Substantia nigra (tissue), 51 donors: ENCODE measurements at places on chromosomes 2 and 18.

GRCh38 chr2:160408173-160408958 lies 85.2 kb downstream of the RBMS1 start:
- DNase-seq, result no peak

DNA sequence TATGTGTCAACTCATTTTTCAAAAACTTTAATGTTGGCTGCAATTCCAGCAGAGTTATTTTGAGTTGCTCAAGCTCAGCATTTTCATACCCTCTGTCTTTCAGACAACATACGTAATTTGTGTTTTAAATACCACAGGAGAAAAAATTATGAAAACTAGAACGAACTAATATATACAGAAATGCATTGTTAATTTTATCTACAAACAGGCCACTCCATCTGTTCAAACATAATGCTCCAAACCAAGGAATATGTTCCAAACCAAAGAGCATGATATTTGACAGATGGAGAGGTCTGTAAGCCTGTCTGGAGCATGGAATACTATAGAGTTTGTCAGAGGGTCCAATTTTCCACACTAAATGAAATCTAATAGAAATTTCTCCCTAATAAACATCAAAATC lies 536.2 kb upstream of the FSIP2 start:
- no peak for DNase-seq

GRCh38 chr2:26636935-26637334 lies 4.2 kb downstream of the CIB4 start:
- DNase-seq, result no peak

DNA sequence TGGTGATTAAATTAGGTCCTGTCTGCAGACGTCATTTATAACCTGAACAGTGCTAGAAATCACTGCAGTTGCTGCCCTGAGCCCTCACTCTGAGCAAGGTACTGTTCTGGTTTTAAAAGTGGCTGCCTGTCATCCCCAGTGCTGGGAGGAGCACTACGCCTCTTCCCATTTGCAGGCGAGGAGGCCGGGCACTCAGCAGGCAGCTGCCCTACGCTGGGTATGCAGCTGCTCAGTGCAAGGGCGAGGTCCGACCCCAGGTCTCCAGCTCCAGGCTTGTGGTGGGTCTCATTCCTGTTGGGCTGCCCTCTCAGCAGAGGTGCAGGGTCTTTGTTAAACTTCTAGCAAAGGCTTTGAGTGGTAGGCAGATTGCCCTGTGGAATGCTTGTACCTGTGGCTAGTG lies 15.7 kb downstream of the CNDP2 start:
- DNase-seq, result no peak

DNA sequence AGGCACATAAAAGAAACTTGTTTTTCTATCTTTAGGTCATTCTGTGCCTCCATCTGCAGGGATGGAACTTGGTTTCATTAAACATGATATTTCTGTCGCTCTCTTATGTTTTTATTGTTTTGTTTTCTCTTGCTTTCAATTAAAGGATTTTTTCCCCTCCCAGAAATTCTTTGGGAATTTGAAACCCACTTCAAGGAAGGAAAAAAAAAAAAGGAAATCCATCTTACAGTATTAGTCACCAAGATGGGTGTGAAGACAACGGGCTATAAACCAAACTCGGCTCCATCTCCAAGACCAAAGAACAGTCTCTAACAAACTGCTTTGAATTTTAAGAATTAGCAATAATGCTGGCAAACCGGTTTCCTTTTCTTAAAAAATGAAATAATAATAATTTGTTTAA lies 244.1 kb downstream of the BCL11A start:
- DNase-seq, result no peak

- DNase-seq, result no peak
These were observed 52.0 kb upstream of the CELF4 start for GRCh38 chr18:37617623-37618022.

GRCh38 chr18:2337552-2338141 lies 233.7 kb downstream of the METTL4 start:
- DNase-seq, result no peak

- DNase-seq, result no peak
These were observed 318.1 kb downstream of the PARD3B start for GRCh38 chr2:204863336-204863735.

GRCh38 chr2:238573065-238573778 lies 146.5 kb downstream of the ASB1 start:
- DNase-seq, result no peak

GRCh38 chr2:29223257-29223656 lies 108.0 kb downstream of the CLIP4 start:
- DNase-seq, result no peak

- no peak for DNase-seq
These were observed 35.8 kb upstream of the CACNB4 start for GRCh38 chr2:152134488-152135280.

DNA sequence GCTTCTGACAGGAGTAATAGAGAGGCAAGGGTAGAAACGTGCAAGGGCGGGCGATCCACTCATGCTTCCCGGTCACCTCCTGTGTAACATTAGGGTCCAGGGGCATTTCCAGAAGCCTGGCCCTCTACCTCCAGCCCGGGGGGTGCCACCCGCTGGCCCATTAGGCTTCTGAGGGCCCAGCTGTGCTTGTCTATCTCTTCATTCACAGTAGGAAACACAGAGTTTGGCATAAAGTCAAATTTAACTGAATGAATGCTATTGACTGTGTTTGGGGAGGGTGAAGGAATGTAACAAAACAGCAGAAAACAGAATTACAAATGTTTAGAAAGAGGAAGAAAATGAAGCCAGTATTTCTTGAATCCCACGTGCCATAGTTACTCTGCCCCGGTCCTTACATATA lies 112.4 kb upstream of the SLC66A3 start:
- DNase-seq, result no peak

DNA sequence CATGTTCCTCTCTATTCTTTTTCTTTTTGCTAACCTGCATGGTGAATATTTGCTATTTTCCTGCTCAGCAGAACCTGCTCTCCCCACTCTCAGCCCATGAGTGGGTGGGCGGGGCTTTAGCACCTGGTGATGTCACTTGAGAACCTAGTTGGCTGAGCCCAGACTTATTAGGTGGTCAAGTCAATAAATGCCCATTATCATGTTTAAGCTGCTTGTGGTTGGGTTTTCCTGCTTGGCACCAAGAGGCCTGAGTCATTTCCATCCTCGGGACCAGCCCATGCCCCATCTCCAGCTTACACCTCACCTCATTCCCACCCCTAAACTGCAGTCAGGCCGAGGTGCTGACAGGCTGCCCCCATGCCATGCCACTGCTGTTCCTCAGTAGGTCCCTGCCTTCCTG lies 226.6 kb downstream of the ANKRD30B start:
- DNase-seq, result no peak

DNA sequence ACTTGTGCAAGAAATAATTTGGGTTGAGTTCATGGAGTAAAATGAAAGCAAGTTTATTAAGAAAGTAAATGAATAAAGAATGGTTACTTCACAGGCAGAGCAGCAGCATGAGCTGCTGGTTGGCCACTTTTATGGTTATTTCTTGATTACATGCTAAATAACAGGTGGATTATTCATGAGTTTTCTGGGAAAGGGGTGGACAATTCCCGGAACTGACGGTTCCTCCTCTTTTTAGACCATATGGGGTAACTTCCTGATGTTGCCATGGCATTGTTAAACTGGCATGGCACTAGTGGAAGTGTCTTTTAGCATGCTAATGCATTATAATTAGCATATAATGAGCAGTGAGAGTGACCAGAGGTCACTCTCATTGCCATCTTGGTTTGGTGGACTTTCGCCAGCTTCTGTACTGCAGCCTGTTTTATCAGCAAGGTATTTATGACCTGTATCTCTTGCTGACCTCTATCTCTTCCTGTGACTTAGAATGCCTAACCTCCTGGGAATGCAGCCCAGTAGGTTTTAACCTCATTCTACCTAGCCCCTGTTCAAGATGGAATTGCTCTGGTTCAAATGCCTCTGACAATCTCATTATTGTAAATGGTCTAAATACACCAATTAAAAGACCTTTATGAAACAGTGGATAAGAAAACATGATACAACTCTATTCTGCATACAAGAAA lies 114.1 kb upstream of the FIGN start:
- no peak for DNase-seq

DNA sequence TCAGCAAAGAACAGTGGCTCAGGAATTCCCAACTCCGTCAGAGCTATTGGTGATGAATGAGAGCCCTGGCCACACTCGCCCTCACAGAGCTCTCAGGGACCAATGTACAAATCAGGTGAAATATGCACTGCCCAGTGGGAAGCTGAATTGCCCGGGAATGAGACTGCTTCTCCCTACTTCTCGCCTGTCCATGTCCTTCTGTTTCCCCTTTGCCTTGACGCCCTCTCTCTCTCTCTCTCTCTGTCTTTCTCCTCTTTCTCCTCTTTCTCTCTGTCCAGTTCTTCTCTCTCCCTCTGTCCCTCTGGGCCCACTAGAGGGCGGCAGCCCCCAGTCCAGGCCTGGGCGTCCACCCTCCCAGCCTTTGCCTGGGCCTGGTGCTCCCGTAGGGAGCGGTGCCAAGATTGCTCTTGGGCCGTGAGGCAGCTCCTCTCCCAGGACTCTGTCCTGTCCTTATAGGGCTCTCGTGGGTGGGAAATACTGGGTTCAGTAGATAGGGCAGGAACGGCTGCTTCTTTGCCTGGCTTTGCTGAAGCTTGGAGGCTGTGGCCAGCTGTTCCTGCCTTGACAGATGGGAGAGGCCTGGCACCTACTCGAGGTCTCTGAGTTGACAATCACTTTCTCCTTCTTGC lies 28.4 kb upstream of the PUM2 start:
- peak; percentile 35 for DNase-seq

DNA sequence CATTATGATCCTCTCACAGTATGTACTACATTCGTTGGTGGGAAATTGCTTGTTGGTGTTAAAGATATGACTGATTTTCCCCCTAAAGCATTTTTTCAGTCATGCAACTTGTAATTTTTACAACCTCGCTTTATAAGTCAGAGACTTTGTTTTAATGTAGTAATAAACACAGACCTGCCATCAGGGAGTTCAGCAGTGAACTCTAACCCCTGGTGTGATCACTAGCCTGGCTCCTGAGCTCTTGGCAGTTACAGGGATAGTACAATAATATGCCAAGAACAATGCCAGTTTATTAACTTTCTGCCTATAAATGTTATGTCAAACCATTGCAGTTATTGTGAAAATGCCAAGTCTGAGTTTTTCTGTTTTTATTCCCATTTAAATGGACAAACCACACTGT lies 93.8 kb downstream of the EDAR start:
- DNase-seq, result no peak

- no peak for DNase-seq
These were observed 405.9 kb upstream of the ACVR2A start for GRCh38 chr2:147438882-147439281.

GRCh38 chr2:43194121-43194869 lies 32.1 kb downstream of the ZFP36L2 start:
- DNase-seq, result no peak
